ENCODE measurements at places on chromosomes 1 and 21.

DNA sequence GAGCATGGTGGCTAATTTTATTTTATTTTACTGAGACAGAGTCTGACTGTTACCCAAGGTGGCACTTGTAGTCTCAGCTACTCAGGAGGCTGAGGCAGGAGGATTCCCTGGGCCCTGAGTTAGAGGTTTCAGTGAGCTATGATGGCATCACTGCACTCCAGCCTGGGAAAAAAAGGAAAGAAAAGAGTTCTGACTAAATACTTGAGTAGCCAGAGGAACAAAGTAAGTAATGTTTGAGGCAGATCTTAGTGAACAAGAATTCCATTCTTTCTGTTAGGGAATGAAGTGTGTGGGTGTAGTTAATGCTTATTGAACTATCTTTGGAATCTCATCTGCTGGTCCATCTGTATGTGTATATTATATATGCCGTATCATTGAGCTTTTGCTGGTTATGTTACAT, 13.1 kb upstream of the EVI5 start:
- DNase-seq = no peak

- DNase-seq = no peak
These were observed 823 bp downstream of the ENAH start for GRCh38 chr1:225651872-225652728.

- DNase-seq = peak; percentile 87
These were observed 663 bp downstream of the CAMTA1 start for GRCh38 chr1:6785728-6786505.

GRCh38 chr1:189185097-189185496, 1292.6 kb downstream of the BRINP3 start:
- DNase-seq = no peak

DNA sequence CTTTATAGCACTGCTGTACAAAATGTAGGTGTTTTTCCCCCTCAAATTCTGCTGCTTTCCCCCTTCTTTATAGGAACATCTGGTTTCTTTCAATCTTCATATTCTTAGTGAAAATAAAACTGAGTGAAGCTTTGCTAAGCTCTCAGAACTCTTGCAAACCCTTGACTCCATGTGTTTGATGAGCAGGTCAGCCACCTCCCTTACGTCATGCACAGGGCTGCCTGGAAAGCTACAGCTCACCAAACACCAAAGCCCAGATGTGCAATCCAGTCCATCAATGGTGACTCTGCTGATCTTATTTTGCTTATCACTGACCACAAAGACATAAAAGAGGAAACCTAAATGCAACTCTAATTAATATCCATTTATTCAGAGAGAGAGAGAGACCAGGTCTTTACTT, 5.5 kb downstream of the CACNA1E start:
- no peak for DNase-seq

- DNase-seq = no peak
These were observed 49.6 kb downstream of the WDR64 start for GRCh38 chr1:241701483-241702295.

DNA sequence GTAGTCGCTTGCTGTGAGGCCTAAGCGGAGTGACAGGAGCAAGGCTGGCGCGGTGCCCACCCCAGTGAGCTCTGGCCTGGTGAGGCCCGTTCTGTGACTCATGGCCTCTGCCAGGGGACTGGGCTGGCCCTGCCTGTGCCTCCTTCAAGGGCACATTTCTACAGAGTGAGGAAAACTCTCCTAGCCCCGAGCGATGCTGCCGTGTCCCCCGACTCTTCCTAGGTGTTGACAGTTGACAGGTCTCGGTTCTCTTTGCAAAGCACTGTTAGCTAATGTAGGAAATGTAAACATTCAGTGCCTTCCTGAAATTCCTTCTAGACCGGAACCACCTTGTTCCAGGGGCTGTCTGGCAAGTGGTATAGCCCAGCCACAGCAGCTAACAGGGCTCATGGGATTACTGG, 43.9 kb downstream of the ABCG1 start:
- DNase-seq = no peak

DNA sequence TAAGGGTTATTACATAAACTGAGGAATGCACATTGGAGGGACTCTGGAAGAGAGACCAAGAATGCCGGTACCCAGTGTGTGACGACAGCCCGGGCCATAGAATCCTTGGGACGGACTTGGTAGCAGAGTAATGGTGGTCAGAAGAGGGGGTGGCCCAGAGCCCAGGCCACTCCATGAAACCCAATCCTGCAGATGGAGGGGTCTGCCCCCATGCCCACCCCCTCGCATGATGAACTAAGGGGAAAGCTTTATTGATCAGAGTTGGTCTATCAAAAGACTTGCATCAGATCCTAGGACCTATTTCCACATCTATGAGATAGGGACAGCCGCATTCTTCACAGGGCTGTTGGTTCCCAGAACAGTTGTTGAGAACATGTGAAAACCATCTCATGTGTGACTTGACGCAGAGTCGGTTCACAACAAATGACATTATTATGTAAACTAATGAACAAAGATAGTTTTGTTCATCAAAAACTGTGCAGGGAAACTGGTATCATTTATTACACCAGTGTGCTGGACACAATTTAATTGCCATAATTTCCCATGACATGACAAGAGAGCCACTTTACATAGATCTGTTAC, 21.5 kb upstream of the SDC3 start:
- DNase-seq = no peak

DNA sequence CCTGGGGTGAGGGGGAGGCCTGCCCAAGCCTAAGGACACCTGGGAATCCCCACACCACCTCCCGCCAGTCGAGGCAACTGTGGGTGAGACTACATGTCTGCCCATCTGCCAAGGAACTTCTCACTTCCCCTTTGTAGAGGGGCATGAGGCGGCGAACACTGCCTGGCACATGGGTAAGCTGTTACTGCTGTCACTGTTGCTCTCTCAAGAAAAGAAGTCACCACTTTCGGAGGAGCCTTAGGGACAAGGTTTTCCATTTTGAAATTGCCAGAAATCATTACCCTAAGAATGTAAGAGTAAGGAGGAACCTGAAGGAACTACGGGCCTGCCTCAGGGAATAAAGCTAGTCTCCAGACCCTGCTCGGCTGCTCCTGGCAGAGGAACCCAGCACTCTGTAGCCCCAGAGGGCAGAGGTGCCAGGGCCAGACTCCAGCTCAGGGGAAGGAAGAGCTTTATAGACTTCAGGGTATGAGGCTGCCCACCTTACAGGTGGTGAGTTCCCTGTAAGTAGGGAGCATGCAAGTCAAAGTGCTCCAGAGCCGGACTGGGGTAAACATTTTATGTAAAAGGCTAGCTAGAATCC, 23.3 kb downstream of the SLC2A1 start:
- DNase-seq = no peak

DNA sequence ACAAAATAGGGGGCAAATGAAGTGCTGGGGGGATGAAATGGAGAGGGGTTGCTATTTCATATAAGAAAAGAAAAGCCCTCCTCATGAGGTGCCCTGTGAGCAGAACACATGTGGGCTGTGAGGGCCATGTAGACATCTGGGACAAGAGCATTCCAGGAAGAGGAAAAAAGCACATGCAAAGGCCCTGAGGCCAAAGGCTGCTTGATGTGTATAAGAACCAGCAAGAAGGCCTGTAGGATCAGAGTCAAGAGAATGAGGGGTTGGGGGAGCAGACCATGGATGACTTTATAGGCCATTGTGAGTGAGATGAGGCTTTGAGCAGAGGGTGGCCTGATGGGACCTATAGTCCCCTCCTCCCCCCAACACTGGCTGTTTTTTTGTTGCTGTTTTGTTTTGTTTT, 7.7 kb upstream of the RAB4A start:
- no peak for DNase-seq

GRCh38 chr1:186976700-186977099, 148.0 kb downstream of the PLA2G4A start:
- DNase-seq = no peak

GRCh38 chr1:58720680-58721079, 20.8 kb upstream of the MYSM1 start:
- DNase-seq = no peak

DNA sequence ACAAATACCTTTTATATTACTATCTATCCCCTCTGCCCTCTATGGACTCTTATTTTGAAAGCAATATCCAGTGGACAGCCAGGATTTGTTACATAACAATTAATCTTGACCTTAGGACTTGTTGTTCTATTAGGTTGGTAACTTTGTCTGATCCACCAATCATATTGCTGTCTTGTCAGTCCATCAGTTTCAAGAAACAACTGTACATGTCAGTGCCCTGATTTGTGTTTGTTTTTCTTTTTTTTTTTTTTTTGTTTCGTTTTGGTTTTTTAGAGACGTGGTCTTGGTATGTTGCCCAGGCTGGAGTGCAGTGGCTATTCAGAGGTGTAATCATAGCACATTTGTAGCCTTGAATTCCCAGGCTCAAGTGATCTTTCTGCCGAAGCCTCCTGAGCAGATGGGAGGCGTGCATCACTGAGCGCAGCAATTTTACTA, 1.5 kb upstream of the SCP2 start:
- no peak for DNase-seq

Data from GM13977 (cell line).